ENCODE measurements at places on chromosomes 13 and 19. TPM values are rescaled to one million over a fixed set of nuclear protein-coding genes. Genes with fewer than 3 reads are reported as not detected.

The CD209 gene
- total RNA-seq: not detected

The CLPTM1 gene
- 177 TPM for total RNA-seq

The THSD1 gene
- total RNA-seq: 12.0 TPM

The CYP4F2 gene
- total RNA-seq: not detected

The PPP1R13L gene
- total RNA-seq: 24.1 TPM

The CC2D1A gene
- 10.3 TPM for total RNA-seq
